Smooth muscle cell of bladder (primary cell): ENCODE measurements at places on chromosomes 2 and 18. TPM values are rescaled to one million over a fixed set of nuclear protein-coding genes. Genes with fewer than 3 reads are reported as not detected.

The SFT2D3 gene
- total RNA-seq: 3.5 and 3.8 TPM in 2 replicates

The TBR1 gene
- under 0.01 TPM in 1 of 2 replicates, not detected in the other for total RNA-seq

The SNED1 gene
- 12.6 and 19.5 TPM in 2 replicates for total RNA-seq

The SCYGR8 gene
- not detected in 2 replicates for total RNA-seq

The LTBP1 gene
- 398 and 434 TPM in 2 replicates for total RNA-seq

The RNF144A gene
- total RNA-seq: 1.1 and 2.8 TPM in 2 replicates

The AKAIN1 gene
- total RNA-seq: not detected in 2 replicates

The PROKR1 gene
- not detected in 2 replicates for total RNA-seq

The GREB1L gene
- 0.09 TPM in 1 of 2 replicates, not detected in the other for total RNA-seq

The SERPINB7 gene
- 1.4 and 4.1 TPM in 2 replicates for total RNA-seq

The GALNT14 gene
- total RNA-seq: not detected in 2 replicates

The SIGLEC15 gene
- total RNA-seq: 0.14 and 0.92 TPM in 2 replicates

The LONRF2 gene
- 0.28 TPM in 2 replicates for total RNA-seq

The CD8A gene
- not detected in 2 replicates for total RNA-seq

The RUFY4 gene
- total RNA-seq: not detected in 2 replicates

The ASB3 gene
- 23.1 and 23.3 TPM in 2 replicates for total RNA-seq

The NPHP1 gene
- total RNA-seq: 4.7 and 6.9 TPM in 2 replicates

The PJVK gene
- 1.8 and 2.1 TPM in 2 replicates for total RNA-seq

The SAG gene
- total RNA-seq: not detected in 2 replicates

The KLHL30 gene
- total RNA-seq: 0.46 and 0.57 TPM in 2 replicates

The ZNF397 gene
- 14.1 and 16.9 TPM in 2 replicates for total RNA-seq

The SP3 gene
- 85.1 and 89.2 TPM in 2 replicates for total RNA-seq

The THAP4 gene
- 43.8 and 48.3 TPM in 2 replicates for total RNA-seq

The MC4R gene
- total RNA-seq: not detected in 2 replicates

The UGT1A8 gene
- total RNA-seq: 0.37 and 0.71 TPM in 2 replicates

The TUBB8B gene
- not detected in 2 replicates for total RNA-seq

The CNDP1 gene
- total RNA-seq: not detected in 2 replicates

The ZNF892 gene
- 3.0 and 4.7 TPM in 2 replicates for total RNA-seq

The KLHL14 gene
- total RNA-seq: not detected in 2 replicates

The CIDEA gene
- total RNA-seq: 0.09 TPM in 1 of 2 replicates, not detected in the other

The ST6GAL2 gene
- under 0.01 and 1.1 TPM in 2 replicates for total RNA-seq

The COL4A3 gene
- under 0.01 and 0.18 TPM in 2 replicates for total RNA-seq

The GALNT13 gene
- total RNA-seq: 17.2 and 40.3 TPM in 2 replicates

The CNRIP1 gene
- total RNA-seq: 28.4 and 32.9 TPM in 2 replicates

The ACVR1 gene
- 21.2 and 23.4 TPM in 2 replicates for total RNA-seq

The FRZB gene
- 0.09 TPM in 1 of 2 replicates, not detected in the other for total RNA-seq

The AAK1 gene
- total RNA-seq: 17.5 and 20.7 TPM in 2 replicates

The SCYGR4 gene
- total RNA-seq: 0.09 TPM in 1 of 2 replicates, not detected in the other

The IL36G gene
- total RNA-seq: not detected in 2 replicates

The ITPRID2 gene
- 142 and 151 TPM in 2 replicates for total RNA-seq

The VWA3B gene
- total RNA-seq: under 0.01 and 0.09 TPM in 2 replicates

The RAB17 gene
- total RNA-seq: 0.14 and 0.28 TPM in 2 replicates

The DLX2 gene
- not detected in 2 replicates for total RNA-seq

The ZAP70 gene
- total RNA-seq: not detected in 2 replicates

The ZNF385B gene
- total RNA-seq: 0.09 TPM in 1 of 2 replicates, not detected in the other

The CNDP2 gene
- total RNA-seq: 39.7 and 57.3 TPM in 2 replicates

The GALNT3 gene
- 0.65 and 0.71 TPM in 2 replicates for total RNA-seq

The GPR148 gene
- not detected in 2 replicates for total RNA-seq

The GKN2 gene
- not detected in 2 replicates for total RNA-seq

The ANXA4 gene
- total RNA-seq: 50.9 and 87.0 TPM in 2 replicates

The MFSD2B gene
- 0.28 and 0.55 TPM in 2 replicates for total RNA-seq

The LNPK gene
- 20.1 and 28.8 TPM in 2 replicates for total RNA-seq

The CRYBA2 gene
- not detected in 2 replicates for total RNA-seq
